Eye (tissue), 1 donor: ENCODE measurements at places on chromosomes 5 and 9.

- DNase-seq = no peak
These were observed 51.6 kb upstream of the SARDH start for GRCh38 chr9:133789778-133790177.

GRCh38 chr5:35773967-35774366 is 82.7 kb upstream of the IL7R start:
- no peak for DNase-seq

DNA sequence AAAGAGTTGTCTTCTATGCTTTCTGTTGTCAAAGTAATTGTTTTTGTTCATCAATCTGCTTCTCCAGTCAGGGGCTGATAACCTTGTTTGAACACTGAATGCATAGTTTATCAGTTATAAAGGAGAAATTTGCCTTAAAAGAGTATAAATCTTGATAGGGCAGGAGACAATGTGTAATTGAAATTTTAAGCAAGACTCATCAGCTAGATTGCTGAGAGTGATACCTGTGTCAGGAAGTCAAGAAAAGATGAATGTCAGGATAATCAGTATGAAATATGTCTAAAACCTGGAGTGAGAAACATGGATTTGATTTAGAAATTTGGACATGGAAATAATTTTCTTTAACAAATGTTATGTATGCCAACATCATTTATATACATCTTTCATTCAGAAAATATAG is 1258.1 kb downstream of the EFNA5 start:
- DNase-seq = no peak

- no peak for DNase-seq
These were observed 40.4 kb upstream of the ORM1 start for GRCh38 chr9:114282507-114282906.

GRCh38 chr9:109759589-109759988 is 20.4 kb upstream of the PALM2AKAP2 start:
- DNase-seq = no peak

DNA sequence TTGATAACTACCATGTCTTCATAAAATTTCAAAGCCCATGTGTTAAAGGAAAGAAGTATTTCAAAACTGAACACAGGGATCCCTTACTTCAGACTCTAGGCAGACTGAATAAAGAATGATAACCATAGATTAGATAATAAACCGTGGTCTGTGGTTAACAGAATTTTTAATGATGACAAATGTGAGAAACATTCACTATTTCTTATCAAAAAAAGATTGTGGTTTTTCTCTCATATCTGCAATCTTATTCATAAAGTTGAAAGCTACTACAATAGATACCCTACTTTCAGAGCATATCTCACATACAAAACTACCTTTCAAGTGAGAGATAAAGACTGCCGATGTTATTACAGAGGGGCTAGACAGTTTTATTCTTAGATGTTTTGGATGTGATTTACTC is 816.8 kb upstream of the DMAC1 start:
- DNase-seq = no peak

GRCh38 chr5:97986069-97986468 is 787.4 kb upstream of the RGMB start:
- DNase-seq = no peak

GRCh38 chr5:134477462-134478245 is 47.8 kb upstream of the JADE2 start:
- no peak for DNase-seq

GRCh38 chr9:112447283-112447761 is 39.3 kb upstream of the KIAA1958 start:
- DNase-seq = no peak

DNA sequence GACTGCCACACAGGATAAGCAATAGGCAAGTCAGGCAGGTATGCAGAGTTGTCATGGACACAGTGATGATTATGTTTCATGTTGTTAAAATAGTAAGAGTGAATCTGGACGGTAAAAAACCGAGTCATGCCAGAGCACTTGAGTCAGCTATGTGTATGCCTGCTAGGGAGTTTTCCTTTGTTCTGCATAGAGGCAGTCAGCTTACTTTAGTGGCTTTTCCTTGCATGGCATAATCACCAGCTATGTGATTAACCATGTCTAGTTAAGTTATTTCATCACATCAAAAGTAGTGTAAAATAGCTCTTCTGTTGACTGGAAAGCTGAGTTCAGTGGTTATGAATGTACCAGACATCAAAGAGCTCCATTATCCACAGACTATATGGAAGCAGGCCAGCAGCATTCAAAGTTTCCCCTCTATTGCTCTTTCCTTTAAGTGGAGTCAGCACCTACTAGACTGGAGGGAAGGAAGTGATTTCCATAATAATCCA is 989.8 kb downstream of the TLE1 start:
- DNase-seq = peak; percentile 66

DNA sequence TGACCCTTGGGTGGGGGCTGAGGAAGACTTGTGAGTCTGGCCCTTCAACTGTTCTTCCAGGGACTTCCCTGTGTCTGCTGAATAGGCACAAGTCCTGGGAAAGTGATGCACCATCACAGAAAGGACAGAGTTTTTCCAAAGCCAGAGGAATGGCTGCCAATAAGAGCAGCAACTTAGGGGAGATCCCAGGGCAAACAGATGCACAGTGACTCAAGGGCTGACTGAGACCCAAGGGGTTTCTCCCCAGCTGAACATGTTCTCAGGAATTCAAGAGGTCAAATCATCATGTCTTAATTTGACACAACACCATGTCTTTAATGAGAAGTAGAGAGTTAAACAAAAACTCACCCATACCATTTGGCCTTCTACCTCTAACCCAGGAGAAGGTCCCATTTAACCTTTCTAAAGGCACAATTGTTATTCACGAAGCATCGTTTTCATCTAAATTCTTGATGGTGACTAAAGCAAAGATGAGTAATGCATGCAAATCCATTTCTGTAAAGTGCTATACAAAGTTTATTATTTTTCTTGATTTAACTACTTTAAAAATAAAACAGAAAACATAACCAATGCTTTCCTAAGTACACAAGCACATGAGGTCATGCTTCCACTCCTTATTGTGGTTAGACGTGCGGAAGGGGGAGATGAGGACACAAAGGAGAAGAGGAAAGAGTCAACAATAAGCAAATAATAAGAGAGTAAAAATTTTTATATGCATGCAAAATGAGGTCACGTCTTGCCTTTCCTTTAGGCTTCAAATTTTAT is 324.1 kb downstream of the PLK2 start:
- DNase-seq = no peak

GRCh38 chr5:86354664-86355063 is 263.1 kb upstream of the COX7C start:
- no peak for DNase-seq

GRCh38 chr9:3880851-3881250 is 355.1 kb upstream of the RFX3 start:
- no peak for DNase-seq

DNA sequence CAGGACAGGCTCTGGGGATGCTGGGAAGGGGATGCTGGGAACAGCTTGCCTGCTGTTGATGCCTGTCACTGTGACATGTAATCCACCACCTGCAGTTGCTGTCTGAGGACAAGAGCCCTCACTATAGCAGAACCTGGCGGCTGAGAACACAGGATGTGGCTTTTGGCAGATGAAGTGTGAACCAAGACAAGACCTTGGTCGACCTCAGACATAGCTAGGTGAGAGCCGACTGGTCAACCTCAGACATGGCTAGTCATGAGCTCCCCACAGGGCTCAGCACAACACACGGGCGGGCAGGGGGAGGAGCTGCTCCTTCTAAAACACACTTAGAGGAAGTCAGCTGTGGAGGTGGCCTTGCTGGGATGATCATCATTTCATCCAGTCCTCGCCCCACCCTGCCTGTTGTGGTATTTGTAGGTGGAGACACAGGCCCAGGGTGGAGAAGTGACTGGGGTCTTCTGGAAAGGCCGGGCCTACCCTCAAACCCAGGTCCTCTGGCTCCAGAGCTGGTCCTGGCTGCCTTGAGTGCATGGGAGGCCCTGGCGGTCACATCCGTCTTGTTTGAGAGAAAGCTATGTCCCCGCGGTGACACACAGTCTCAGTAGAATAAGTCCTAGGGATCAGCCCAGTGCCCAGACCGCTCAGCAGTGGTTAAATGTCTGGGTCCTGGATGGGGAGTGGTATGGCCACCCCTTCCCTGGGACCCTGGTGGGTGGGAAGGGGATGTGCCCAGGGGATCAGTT is 6.1 kb downstream of the SUSD3 start:
- DNase-seq = no peak

GRCh38 chr5:52759331-52759730 is 28.4 kb upstream of the ITGA1 start:
- no peak for DNase-seq
